ENCODE measurements at places on chromosomes 5 and 9.

DNA sequence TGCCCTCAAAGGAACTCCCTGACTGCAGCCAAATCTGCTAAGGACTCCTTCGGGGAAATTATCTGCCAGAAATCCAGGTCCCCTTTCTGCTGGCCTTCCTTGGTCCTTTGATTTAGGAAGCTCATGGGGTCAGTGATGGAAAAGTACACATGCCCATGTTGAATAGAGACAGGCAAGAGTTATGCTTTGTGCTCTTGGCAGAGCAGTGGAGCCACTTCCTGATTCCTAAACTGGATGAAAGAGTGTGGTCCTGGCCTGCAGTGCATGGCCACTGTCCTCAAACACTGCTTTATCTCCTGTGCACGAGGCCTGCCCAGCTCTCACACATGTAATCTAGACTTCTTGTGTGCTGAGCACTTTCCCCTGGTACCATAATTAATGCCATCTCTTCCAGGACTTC is 2.0 kb upstream of the EBF1 start:
- no peak for DNase-seq

DNA sequence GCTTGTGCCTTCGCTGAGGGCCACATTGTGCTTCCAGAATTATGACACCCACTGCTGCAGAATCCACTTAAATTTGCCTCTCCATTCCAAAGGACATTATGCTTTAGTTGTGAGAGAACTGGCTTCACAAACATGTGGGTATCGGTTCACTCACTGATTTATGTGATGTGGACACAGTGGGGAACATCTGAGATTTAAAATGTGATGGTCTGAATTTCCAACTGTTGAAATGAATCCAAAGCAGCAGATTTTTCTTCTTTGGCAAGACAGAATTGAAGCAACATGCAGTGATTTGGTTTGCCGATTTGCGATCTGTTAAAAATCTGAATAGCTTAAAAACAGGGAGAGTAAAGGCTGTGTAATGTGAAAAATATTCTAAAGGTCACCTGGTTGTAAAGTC is 20.3 kb downstream of the PCSK5 start:
- no peak for DNase-seq

DNA sequence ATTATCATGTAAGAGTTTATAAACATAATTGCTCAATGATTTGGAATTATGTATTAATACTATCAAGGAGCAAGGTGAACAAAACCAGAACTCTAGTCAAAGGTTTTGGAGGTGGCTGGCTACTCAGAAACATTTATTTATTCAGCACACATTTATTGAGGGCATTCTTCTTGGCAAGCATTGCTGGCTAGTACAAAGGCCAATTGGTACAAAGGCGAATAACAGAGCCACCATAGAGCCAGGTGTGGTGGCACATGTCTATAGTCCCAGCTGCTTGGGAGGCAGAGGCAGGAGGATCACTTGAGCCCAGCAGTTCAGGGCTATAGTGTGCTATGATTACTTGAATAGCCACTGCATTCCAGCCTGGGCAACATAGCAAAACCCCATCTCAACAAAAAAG is 242.1 kb downstream of the CWC27 start:
- no peak for DNase-seq

- DNase-seq, result no peak
Measured at GRCh38 chr5:164600929-164601535, 1095.6 kb downstream of the MAT2B start.

GRCh38 chr9:113929634-113930389 is 53.7 kb downstream of the ZNF618 start:
- no peak for DNase-seq
